H54 (cell line): ENCODE measurements at places on chromosomes 13 and 19.

GRCh38 chr13:30895773-30896172 is 10.3 kb upstream of the MEDAG start:
- peak; percentile 27 for DNase-seq

- DNase-seq = no peak
These were observed 287 bp upstream of the ZSCAN22 start for GRCh38 chr19:58326501-58326913.

DNA sequence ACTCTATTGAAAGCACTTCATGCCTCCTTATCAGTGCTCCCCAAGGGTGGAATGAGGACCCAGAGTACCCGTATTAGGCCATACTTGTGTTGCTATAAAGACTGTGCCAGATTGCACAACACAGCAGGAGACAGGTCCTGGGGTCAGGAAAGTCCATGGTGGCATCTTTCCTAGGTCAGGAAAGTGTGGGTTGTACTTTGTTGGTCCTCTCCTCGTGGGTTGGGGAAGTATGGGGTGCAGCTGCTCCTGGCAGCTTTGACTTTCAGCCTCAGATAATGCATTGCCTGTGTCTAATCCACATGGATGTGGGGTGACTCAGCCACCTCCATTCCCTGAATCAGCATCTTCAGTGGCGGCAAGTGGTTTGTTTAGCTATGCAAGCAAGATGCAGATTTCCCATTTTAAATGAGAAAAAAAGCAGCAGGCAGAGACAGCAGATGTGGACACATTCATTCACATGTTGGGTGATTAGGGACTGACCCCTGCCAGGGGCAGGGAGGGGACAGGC is 8.4 kb upstream of the CYP2B6 start:
- DNase-seq = no peak

GRCh38 chr19:954272-954671 is 28.4 kb downstream of the ARID3A start:
- no peak for DNase-seq

- no peak for DNase-seq
These were observed 19.5 kb downstream of the CAPS start for GRCh38 chr19:5933391-5934068.

DNA sequence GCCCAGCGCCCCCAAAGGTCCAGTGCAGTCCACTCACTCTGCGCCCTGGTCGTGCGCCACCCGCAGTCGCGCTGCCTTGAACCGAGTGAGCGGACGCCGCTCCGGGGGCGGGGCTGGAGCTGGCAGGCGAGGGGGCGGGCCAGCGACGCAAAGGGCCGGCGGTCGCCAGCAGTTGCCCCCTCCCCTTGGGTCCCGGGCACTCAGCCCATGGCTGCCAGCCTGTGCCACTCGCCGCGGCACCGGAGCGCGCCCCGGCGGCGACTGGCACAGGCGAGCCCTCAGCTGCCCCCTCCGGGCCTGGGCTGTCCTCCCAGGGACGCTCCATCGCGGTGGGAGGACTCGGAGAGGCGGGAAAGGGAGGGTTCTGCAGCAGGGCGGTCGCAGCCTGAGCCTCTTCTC is at the start of gene S1PR5:
Gene S1PR5 (minus strand): TSS at position 87 of the 399 bp plus-strand sequence. CDS start 2,436 bp downstream, outside the sequence.
- peak; percentile 74 for DNase-seq

DNA sequence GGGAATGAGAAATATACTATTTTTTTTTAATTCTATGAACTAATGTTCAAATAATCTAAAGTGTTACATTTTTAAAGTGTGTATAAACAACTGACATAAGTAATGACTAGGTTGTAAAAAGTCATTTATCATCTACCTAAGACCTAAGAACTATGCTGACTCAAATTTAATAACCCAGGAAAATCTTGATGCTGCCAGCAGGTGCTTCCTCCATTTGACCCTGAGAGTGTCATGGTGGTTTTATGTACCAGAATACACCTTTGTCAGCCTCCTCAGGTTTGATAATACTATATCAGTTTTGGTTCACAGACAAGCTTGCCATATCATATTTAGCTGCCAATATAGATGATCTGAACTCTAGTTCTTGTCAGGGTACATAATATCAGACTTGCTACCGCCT is 1151.2 kb downstream of the PCDH17 start:
- DNase-seq = no peak

DNA sequence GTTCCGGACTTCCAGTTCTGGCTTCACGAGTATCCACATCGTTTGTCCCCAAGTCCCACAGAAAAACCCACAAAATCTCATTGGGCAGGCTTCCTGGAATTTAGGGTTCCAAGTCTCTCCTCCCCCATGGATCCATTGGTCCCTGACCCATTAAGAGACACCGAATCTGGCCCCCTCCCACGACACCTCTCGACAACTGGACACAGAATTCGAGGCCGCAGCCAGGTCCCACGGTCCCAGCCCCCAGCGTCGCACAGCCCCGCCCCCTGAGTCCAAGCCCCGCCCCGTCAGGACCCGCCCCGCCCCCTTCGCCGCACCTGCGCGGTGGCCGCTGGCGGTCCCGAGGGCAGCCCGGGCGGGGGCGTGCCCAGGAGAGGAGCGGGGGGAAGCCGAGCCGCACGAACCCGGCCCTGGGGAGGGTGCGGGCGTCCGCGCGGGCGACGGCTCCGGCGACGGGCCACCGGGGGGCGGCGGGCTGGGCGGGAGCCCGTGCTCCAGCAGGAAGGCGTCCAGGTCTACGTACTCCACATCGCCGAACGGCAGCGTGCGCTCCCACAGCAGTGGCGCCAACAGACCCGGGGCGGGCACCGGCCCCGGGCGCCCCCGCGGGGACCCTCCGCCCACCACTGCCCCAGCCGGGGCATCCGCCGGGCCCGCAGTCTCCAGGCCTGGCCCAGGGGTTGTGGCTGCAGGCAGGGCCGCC is 1.8 kb downstream of the DBP start:
- DNase-seq = no peak

GRCh38 chr13:43433691-43434141 is 353.1 kb downstream of the ENOX1 start:
- no peak for DNase-seq

DNA sequence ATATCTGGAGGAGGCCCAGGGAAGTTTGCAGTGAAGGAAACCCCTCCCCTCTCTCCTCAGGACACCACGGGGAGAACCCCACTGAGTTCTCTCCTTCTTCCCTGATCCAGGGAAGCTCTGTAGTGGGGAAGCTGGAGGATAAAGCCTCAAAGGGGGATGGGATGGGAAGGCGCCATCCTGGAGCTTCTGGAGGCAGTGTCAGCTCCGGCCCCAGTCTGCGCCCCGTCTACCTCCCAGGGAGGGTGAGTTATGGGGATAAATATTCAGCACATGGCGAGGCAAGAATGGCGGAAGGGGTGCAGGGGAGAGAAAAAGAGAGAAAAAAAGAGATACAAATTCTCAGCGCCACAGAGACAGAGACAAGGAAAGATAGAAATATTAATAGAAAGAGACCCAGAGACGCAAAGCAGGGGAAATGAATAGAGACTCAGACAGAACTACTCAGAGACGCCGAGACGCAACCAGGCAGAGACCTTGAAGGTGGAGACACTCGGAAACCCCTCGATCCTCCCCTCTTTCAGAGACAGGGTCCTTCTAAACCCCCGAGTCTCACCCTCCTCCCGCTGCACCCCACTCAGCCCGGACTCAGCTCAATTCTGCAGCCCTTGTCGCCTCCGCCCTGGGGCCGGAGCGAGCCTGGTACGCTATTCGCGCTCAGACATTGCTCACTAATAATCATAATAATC is 23.6 kb downstream of the OLFM2 start:
- no peak for DNase-seq

GRCh38 chr19:55373306-55373992 is 3.2 kb upstream of the TMEM190 start:
- DNase-seq = no peak

DNA sequence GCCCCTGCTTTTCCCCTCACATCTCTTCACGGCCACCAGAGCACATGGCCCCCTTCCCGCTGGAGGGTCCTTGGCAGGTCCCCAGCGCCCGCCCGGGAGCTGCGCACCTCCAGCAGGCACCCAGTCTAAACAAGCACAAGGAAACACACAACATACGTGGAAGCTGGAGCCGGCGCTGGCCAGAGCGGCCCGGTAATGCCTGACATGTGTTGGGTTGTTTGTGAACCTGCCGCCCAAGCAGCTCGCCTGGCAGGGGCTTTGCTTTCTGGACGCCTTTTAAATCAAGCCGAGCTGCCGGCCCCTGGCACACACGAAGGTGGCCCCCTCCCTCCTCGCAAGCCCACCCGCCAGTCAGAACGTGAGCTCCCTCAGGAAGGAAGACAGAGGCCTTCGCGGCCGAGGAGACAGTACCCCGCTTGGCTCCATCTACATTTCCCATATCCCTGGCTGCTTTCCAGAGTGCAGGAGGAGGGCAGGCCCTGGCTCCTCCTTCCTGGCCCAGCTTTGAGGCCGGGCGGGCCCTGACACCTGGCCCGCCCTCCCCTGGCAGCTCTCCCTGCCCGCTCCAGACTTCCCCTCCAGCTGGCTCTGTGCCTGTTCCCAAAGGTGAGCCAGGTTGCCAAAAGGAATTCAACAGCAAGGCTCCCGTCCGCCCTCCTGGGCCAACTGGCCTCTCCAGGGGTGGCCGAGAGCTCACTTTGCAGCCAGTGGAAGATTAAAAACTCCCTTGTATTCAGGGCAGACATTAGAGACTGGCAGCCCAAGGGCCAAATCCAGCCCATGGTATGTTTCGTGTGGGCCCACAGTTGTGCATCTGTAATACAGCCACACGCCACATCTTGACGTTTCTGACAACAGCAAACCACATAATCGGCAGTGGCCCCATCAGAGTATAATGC is 28.7 kb downstream of the COMP start:
- DNase-seq = no peak

DNA sequence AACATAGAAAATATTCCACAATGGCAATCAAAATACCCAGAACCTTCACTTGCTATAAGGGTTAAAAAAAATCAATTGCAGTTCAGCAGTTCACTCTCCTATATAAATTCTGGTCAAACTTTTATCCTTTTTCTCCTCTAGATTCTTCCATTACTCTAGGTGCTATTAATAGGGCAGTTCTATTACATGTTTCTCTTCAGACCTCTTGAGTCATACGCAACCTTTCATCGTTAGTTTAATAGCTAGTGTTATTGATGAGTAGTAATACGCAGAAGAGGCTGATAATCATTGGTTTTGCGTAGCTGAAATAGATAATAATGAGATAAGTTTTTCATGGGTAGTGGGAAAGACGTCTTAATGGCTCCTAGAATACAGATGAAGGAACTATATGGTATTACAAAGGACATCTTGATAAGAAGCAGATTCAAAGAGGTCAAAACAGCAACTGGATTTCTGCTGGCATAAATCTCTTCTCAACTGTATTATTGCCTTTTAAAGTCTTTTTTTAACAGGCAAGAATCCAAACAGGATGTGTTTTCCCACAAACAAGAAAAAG is 118.3 kb upstream of the STARD13 start:
- DNase-seq = no peak

DNA sequence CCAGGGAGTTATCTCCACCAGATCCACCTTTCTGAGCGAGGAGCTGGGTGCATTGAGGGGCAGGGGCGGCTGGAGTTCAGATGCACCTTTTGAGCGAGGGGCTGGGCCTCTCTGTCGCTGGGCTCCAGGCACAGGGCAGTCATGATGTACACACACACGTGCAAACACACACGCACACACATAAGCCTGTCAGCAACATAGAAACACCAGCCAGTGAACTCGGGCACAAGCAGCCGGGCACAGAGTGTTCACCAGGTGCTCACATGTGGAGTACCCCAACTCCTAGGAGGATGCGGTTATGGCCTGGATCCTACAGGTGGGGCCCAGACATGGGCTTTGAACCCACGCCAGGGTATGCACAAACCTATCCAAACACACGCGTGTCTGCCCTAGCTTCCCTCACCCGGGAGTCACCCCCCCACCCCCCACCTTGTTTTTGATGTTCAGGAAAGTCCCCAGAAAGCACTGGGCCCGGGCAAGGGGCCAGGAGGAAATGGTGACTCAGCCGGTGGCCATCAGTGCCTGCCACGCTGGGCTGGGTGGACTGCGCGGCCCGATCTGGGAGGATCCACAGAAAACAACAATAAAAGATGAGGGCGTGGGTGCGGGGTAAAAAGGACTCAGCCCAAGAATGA is 13.3 kb downstream of the ARRDC2 start:
- DNase-seq = peak; percentile 82

DNA sequence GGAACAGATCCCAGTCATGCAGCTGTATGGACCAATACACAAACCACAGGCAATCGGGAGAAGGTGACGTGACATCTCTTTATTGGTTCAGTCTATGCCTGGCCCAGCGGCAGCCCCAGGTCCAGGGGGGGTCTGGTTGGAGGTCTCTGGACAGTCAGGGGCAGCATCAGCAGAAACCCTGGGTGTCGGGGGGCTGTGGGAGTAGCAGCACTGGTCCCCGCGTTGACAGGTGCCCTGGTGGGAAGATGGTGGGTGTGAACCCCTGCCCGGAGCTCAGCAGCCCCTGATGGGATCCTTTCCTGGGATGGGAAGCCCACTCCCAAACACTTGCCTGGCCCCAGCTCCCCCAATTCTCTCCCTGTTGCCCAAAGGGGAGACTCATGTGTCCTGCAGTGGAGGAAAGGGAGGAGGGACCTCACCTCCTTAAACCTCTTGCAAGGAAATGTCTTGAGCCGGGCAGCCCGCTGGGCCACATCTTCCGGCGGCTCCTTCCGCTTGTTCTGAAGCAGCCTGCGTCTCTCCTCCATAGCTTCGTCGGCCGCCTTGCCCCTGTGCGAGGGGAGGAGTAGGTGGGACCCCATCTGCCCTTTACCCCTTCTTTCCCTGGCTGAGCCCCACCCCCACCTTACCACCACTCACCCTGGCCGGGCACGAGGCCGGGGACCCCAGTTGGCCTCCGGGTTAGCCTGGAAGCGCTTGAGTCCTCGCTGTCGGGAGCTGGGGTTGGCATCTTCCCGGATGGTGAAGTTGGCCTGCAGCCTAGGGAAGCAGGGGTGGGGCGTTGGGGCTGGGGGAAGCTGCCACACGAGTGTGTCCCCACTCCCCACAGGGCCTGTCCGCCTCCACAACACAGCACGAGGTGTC is 2.4 kb upstream of the LYL1 start:
- DNase-seq = no peak

DNA sequence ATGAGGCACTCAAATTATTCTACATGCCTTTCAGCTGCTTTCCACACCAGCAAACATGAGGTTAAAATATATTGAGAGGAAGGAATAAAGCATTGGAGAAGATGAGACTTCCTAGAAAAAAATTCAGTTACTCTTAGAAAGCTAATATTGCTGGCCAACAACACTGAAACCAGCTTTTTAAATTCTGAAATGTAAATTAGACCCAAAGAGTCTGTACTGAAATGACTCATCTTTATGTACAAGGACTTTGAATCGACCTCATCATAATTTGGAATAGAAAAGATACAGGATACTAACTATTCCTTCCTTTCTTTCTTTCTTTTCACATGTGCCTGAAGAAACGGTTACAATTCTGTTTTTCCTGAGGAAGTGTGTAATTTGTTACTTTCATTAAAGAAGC is 6.5 kb upstream of the HSPH1 start:
- no peak for DNase-seq

- DNase-seq = no peak
These were observed 36.3 kb upstream of the PSG9 start for GRCh38 chr19:43305642-43306041.

GRCh38 chr19:49637821-49638738 is 1.9 kb downstream of the RRAS start:
- DNase-seq = peak; percentile 93
